ENCODE measurements at places on chromosomes 12 and 14.

DNA sequence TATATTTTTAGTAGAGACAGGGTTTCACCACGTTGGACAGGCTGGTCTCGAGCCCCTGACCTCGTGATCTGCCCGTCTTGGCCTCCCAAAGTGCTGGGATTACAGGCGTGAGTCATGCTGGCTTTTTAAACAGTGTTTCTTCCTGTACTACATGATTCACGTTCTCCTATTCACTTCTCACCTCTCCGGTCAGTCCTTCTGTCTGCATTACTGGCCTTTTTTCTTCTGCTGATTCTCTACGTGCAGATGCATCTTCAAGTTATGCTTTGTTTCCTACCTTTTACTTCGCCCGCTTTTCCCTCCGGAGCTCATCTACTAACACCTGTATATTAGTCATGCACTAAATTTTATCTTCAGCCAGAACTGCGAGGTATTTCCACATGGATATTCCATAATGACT is 296.2 kb upstream of the FLRT2 start:
- no peak for DNase-seq

- no peak for DNase-seq
These were observed 40.5 kb downstream of the KCNA5 start for GRCh38 chr12:5083955-5084849.

GRCh38 chr12:13950502-13950901 is 30.9 kb downstream of the GRIN2B start:
- no peak for DNase-seq

DNA sequence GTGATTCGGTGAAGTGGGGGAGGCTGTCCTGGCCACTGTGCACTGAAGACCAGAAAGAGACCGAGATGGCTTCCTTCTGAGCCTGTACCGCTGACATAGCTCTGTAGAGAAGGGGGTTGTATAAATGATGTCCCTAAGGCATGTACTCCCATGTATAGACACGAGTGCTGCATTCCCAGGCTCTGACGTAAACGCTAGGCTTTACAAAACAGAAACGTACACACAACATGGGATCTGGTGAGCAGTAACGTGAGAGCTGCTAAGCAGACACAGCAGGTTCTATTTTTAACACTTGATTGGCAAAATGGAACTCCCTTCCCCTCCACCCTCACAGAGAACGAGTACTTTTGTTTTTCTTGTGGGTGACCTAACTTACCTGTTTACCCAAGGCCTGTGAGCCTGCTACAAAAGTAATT is 35.9 kb downstream of the ACADS start:
- DNase-seq, result no peak

DNA sequence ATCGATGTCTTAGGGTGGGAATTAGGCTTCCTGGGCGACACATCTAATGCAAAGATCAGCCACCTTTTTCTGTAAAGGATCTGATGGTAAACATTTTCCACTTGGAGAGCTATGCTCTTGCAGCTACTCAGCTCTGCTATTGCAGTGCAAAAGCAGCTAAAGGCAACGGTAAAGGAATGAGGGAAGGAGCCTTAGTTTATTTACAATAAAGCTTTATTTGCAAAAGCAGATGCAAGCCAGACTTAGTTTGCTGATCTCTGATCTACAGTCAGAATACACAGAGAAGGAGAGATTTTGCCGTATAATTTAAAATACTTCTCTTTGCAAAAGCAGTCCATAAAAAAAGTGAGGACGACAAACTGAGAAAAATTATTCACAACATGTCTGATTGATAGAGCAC is 3.2 kb downstream of the TCL1B start:
- no peak for DNase-seq

GRCh38 chr12:131159660-131160059 is 206.0 kb downstream of the ADGRD1 start:
- no peak for DNase-seq

GRCh38 chr14:87060405-87060804 is 932.6 kb downstream of the GALC start:
- DNase-seq, result no peak

GRCh38 chr12:93518725-93519124 is 51.4 kb downstream of the MRPL42 start:
- no peak for DNase-seq

DNA sequence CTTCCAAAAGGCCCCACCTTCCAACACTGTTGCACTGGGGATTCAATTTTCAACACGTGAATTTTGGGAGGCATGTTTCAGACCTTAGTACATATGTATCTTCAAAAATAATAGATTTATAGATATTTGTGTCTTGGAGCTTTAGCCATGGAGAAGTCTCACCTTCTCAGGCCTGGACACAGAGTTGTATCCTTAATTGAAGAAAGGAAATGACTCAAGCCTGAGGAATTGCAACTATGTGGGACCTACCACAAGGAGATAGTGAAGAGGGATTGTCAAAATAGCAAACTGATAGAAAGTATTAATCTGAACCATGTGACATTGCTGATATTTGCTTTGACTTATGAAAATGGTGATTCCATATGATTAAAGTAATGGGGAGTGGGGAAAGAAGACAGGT is 89.8 kb downstream of the ACSS3 start:
- DNase-seq, result no peak

- no peak for DNase-seq
These were observed 11.1 kb downstream of the GALNT16 start for GRCh38 chr14:69270795-69271708.

DNA sequence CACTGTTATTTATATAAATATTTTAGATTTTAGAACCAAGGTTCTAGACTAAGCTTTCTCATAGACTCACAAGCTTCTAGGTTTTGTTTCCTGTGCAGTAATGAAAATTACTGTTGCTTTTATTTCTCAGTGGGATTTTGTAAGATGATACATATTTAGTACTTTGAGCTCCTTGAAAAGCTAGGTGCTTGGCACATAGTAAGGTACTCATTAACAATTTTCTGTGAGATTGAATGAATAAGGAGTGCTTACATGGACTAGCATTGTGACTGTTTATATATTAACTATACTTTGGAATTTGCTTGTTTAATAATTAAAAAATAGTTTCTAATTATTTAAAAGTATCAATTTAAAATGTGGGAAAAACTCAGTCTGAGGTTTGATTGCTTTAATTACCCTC is 85.7 kb downstream of the MIA2 start:
- DNase-seq, result no peak

- DNase-seq, result no peak
These were observed 257.0 kb downstream of the IPO8 start for GRCh38 chr12:30438601-30439041.

DNA sequence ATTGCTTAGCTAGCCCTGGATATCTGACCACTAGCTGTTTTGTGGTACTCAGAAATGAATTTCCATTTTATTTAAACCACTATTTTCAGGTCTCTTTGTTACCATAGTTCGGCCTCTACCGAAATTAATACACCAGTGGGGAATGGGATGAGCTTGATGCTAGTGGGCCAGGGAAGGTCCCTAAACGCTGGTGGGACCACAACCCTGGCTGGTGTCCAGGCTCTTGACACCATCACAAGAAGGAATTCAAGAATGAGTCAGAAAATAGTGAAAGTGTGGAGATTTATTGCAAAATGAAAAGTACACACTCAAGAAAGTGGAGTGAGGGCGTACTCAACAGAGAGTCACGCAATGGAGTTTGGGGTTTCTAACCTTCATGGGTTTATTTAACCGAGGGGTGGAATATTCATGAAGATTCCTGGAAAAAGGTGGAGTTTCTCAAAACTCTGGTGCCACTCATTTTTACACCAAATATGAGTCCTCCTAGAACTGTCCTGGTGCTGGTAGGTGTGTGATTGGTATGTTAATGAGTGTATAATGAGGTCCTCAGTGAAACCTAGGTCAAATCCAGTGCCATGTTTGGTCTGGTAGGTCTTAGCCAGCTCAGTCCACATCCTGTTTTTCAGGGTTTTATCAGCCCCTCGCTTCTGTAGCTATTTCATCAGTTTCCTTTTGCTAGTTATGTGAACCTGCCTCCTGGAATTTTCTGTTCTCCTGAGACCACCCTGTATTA is 38.9 kb upstream of the LRP6 start:
- no peak for DNase-seq

DNA sequence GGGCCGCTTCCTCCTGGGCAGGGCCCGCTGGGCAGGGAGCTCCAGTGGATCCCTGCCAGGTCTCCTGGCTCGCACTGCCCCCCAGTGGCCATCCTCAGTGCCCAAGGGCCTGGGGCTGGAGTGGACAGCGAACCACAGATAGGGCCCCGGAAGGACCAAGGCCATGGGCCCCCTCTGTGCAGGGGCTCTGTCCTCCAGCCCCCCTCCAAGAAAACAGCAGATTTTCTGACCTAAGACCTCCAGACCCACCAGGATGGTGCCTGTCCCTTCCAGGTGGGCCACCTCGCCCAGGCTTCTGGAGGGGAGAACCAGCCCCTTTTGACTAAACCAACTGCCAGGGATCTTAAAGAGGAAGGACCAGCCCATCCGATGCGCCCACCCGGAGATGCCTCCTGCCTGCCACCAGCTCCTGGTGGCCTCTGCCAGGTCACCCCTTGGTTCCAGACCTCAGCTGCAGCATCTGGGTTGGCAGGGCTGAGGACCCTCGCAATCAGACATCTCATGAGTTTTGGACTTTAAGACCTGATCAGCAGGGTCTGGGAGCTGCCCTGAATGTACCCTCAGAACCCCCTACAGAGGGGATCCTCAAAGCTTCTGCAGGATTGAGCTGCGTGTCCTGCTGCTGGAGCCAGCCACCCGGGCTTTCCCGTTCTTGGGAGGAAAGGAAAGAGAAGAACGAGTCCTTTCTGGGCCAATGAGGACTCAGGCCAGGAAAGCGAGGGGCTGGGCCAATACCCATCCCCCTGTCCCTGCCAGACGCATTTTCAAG is 325.8 kb upstream of the DIO3 start:
- DNase-seq, result no peak

GRCh38 chr14:69990323-69990722 is 111.1 kb downstream of the SMOC1 start:
- DNase-seq, result no peak

DNA sequence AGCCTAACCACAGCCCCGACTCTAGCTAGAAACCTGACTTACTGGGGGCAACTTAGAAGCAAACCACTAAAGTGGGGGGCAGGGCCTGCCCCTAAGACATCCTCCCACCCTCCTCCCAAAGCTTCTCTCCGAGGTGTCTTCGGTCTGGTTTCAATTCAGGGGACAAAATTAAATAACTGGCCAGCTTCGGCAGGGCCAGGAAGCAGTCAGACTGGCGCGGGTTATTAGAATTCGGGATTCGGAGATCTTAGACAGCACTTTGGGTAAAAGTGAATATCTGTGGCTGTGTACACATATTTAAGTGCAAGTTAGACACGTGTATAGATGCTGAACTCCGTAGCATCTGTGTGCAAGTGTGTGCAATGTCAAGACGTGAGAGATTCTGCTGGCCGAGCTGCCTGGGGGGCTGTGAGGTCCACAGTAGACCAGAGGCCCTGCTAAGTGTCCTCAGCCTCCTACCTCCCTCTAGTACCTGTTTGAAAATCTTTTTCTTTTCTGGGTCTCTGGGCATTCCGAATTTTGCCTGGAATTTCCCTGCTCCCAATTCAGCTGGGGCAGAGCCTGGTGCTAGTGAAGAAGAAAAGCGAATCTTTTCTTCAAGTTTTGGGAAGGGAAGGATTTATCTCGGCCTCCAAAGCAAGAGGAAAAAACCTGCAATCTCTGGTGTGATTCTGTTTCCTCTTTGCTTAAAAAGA is 4.0 kb upstream of the HOXC10 start:
- no peak for DNase-seq

GRCh38 chr14:99603471-99604277 is at the start of gene CCDC85C:
Gene CCDC85C (minus strand): TSS chr14:99604207. CDS start chr14:99603959, 248 bp downstream.
- peak; percentile 27 for DNase-seq

DNA sequence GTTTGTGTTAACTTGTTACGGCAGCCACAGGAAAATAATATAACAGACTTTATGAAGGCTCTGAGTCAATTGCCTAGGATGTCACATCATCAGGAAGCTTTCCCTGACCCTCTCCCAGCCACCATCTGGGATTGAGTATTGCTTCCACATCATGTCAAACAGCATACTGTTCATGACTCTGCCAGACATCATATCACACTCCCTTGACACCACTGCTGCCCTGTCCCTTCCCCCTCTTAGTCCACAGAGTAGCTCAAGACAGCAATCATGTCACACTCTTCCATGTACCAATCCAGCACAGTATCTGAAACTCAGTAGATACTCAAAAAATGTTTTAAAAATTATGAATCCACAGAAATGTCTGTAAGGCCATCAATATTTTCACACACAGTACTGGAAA is 168.0 kb downstream of the PIK3C2G start:
- no peak for DNase-seq

GRCh38 chr12:101876861-101877805 is at the start of gene DRAM1:
Gene DRAM1 (plus strand): TSS chr12:101877580. CDS start chr12:101877790, 210 bp downstream.
- DNase-seq, result peak; percentile 34

DNA sequence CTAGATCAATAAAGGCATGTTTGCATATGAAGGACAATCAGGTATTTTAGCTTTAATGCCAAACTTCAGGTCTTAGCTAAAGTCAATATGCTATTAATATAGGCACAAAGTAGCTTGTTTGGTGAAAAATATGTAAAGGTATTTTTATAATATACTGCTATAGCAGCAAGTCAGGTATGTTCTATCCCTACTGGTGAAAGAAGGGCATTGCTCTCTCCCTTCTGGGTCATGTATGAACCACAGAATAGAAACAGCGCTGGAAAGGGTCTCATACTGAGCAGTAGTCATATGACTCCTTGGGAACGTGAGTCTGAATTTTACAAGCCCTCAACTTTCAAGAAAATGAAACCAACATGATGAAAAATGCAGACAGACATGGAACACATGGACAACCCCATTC is 314.6 kb downstream of the GRIN2B start:
- no peak for DNase-seq

DNA sequence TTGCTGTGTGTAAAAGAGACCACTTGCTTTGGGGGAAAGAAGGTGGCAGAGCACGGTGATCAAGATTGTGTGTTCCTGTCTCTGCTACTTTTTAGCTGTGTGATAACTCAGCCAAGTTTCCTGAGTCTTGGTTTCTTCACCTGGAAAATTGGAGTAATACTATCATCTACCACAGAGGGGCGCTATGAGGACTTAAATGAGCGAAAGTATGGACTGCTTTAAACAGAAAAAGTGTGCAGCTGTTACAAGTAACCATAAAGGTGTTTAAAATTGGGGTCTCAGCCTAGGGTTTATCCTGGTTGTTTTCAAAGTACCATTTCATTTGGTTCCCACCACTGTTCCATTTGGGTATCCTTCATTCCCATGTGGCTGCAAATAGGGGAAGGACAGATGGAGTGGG is 65.9 kb upstream of the WSCD2 start:
- no peak for DNase-seq

GRCh38 chr12:130922511-130922953 is 31.2 kb upstream of the ADGRD1 start:
- DNase-seq, result no peak

- no peak for DNase-seq
These were observed 834.9 kb downstream of the SLC6A15 start for GRCh38 chr12:84077679-84078078.

GRCh38 chr12:96861656-96862055 is 45.4 kb upstream of the NEDD1 start:
- DNase-seq, result no peak

DNA sequence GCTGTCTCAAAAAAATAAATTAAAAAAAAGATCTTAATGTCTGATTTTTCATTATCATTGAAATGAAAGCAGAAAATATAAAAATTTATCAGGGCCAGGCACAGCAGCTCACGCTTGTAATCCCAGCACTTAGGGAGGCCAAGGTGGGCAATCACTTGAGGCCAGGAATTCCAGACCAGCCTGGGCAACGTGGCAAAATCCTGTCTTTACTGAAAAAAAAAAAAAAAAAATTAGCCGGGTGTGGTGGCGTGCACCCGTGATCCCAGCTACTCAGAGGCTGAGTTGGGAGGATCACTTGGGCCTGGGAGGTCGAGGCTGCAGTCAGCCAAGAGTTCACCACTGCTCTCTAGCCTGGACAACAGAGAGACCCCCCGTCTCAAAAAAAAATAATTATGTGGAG is 37.6 kb upstream of the CLIP1 start:
- DNase-seq, result no peak

GRCh38 chr14:59342516-59343484 is 122.4 kb downstream of the GPR135 start:
- no peak for DNase-seq

Data from activated T-helper 1 cell treated with anti-CD3 and anti-CD28 coated beads, Interleukin-2, amount 50 U/mL, for 16 hours (primary cell).